Lower leg skin (tissue), 4 donors: ENCODE measurements at places on chromosomes 11 and 22. TPM values are rescaled to one million over a fixed set of nuclear protein-coding genes. Genes with fewer than 3 reads are reported as not detected.

GRCh38 chr22:36239401-36240171 lies at the start of gene APOL2:
Gene APOL2 (minus strand): TSS chr22:36239527. CDS start chr22:36233162, 6,365 bp downstream.
- DNase-seq = peak; percentile 89

DNA sequence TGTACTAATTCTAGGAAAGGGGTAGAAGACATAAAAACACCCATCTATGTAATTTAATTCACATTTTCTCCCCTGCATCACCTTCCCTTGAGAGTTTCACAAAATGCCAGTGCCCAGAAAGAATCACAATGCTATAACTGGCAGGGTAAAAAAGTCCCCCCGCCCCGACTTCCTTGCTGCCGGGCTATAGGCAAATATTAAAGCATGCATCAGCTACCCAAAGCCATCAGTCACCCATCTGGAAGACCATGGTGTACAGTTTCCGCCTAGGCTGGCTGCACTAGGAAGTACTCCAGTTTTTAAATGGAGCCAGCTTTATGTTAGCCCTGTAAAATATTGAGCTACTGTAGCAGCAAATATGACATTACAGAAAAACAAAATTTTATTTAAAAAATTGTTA lies 67.8 kb downstream of the ST14 start:
- no peak for DNase-seq

DNA sequence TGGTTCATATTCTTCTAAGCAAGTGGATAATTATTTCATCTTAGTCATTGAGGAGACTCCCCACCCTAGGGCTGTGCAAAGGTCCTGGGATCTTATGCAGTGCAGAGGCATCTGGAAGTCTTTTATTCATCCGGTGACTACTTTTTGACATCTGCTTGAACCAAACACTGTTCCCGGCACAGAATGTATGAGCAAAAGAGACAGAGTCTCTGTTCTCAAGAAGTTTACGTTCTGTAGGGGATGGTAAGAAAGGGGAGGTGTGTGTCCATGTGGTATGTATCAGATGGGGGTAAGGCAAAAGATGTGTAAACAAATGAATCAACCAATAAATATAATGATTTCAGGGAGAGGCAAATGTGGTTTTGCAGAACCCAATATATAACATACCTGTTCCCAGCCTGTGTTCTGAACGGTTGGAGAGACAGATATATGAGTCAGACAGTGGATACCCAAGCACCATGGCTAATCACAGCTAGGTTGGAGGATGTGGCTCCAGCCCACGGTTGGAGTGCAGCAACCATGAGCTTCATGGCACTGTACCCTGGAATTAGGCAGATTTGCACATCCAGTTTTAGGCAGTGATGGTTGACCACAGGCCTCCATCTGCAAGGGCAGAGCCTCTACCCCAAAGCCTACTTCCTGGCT lies 75.1 kb upstream of the CADM1 start:
- no peak for DNase-seq

DNA sequence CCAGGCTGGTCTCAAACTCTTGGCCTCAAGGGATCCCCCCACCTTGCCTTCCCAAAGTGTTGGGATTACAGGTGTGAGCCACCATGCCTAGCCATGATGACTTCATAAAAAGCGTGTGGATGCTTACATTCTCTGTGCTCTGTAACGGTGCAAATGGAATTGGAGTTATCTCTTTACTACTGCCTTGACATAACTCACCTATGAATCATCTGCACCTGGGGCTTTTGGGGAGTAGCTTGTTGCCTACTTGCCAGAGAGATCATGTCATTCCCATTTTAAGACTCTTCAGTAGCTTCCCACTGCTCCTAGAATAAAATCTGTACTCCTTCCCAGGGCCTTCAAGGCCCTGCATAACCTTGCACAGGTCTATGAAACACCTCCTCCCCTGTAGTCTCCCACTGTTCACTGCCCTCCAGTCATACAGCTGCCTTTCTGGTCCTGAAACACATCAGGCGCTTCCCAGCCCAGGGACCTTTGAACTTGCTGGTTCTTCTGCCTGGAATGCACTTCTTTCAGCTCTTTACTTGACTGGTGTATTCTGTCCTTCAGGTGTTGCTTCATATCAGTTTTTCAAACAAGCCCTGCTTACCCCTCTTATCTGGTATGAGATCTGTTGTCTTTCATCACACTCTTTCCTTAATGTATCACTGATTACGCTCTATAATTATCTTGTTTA lies 19.6 kb upstream of the MOGAT2 start:
- no peak for DNase-seq

- no peak for DNase-seq
Observed at GRCh38 chr11:50174975-50175374, 142.3 kb downstream of the OR4C45 start.

DNA sequence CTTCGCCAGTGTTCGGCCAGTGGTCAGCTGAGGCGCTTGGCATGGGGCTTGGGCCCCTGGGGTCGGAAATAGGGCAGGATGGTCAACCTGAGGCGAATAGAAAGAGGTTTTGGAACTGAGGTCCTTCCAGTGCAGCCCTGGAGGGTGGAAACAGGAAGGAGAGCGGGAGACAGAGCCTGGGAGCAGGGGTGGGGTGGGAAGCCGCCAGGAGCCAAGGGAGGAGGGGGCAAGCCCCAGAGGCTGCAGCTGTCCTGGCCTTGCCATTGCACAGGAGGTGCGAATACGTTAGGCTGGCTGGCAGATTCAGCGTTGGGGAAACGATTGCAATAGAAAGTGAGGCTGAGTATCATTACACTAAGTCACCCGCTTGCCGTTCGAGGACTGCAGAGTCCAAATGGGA lies 13.9 kb upstream of the KCTD17 start:
- no peak for DNase-seq

- DNase-seq = no peak
Observed at GRCh38 chr11:11115475-11115874, 237.6 kb downstream of the CSNK2A3 start.

DNA sequence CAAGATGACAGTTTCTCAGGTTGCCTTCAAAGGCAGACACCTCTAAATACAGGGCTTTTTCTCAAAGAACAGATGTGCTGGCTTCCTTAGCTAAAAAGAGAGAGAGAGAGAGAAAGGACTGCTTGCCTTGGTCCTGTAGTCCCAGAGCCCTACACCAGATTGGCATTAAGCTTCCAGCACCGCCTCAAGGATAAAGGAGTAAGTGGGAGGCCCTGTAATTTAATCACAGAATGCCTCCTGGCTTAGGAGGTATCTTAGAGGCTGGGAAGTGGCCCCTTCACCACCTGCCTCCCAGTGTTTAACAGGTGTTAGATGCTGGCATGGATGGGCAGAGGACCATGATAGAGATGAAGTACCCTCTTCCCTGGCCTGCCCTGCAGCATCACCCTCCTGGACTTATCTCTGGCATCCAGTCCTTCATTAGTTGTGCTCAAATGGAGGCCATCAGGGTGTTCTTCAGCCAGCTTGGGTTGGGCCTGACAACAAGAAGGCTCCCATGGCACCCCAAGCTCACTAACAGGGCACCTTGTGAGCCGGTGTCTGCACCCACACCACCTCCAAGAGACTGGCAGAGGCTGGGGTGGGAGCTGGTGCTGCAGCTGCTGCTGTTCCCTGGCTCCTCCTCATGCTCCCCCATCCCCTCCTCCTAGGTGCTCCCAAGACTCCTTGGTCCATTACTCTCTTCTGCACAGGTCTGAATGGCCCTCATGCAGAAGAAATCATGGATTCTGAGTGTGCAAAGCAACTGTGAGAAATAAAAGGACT lies 32.5 kb downstream of the ABCC8 start:
- DNase-seq = no peak

- peak; percentile 78 for DNase-seq
Observed at GRCh38 chr11:67120881-67121710, 2.0 kb downstream of the KDM2A start.

- no peak for DNase-seq
Observed at GRCh38 chr11:44992181-44992582, 41.5 kb upstream of the TP53I11 start.

PANX2 gene
- total RNA-seq = 1.4 TPM

TMEM45B gene
- total RNA-seq = 50.2 TPM

PATE4 gene
- not detected for total RNA-seq

AIFM3 gene
- 2.0 TPM for total RNA-seq
